ENCODE measurements at places on chromosomes 7 and 10. TPM values are rescaled to one million over a fixed set of nuclear protein-coding genes. Genes with fewer than 3 reads are reported as not detected.

GRCh38 chr7:2544541-2545188, 10.7 kb downstream of the BRAT1 start:
- no peak overlapping the region for H3K27ac ChIP-seq
- H3K4me1 ChIP-seq, result no peaks in the 10 kb centered on the region

DNA sequence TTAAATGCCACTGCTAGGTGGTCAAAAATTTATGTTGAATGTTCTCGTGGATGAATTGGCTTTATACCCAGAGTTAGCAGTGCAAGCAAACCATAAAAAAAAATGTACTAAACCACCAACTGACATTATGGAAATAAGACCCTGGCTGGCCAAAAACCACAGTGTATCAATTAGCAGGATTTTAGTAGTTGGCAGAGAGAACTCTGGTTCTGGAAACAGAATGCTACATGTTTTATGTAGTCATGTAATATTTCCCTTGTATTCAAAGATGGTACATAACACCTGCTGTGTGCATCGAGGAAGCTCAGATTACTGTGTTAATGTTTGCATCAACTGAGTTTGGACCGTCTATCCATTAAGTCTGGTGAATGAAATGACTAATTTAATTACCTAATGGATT, 618.5 kb downstream of the CCSER2 start:
- H3K4me1 ChIP-seq, result no peaks in the 10 kb centered on the region
- H3K27ac ChIP-seq, result no peak overlapping the region
- H3K36me3 ChIP-seq, result no peaks in the 10 kb centered on the region

- no peak for DNase-seq
- no peak overlapping the region for H3K4me3 ChIP-seq
- no peak overlapping the region for H3K27ac ChIP-seq
- no peaks in the 10 kb centered on the region for H3K36me3 ChIP-seq
- no peaks in the 10 kb centered on the region for H3K4me1 ChIP-seq
- no peaks in the 10 kb centered on the region for H3K27me3 ChIP-seq
Observed at GRCh38 chr10:61834519-61834918, 67.0 kb upstream of the ARID5B start.

- H3K36me3 ChIP-seq, result no peaks in the 10 kb centered on the region
- H3K27ac ChIP-seq, result no peak overlapping the region
- no peak overlapping the region for H3K4me3 ChIP-seq
- DNase-seq, result peak; percentile 48
- H3K4me1 ChIP-seq, result peaks cover 7% of the 10 kb centered on the region
Observed at GRCh38 chr10:129531195-129531968, 64.3 kb downstream of the MGMT start.

GRCh38 chr10:75111907-75112679, 637 bp downstream of the SAMD8 start:
- peak overlapping the region; percentile 98 for H3K4me3 ChIP-seq
- peak; percentile 80 for DNase-seq
- H3K27me3 ChIP-seq, result no peaks in the 10 kb centered on the region

DNA sequence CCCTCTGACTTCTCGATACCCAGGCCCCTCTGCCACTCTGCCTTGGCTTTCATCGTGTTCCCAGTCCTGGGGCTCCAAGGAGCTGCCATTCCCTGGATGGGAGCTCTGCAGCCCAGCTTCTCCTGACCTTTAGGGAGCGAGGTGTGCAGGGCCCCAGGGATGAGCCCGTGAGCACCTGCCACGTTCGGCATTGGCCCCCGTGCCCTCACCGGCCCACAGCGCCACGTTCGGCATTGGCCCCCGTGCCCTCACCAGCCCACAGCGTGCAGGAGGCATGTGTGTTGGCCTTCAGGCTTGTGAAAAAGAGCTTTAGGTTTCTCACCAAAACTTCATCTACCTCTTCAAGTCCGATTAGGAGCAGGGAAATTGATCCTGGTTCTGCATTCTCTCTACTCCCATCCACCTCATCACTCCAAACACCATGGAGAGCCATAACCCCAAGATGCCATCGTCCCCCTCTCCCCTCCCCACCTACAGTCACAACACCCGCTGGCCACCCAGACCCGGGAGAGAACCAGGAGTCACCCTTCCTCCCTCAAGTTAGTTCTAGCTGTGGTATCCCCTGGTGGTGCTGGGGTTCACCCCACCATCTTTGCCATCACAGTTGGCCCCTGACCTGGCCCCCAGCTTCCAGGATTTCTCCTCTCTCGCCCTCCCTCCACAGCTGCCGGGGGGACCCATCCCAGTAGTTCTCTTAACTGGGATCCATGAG, 119.4 kb upstream of the NPS start:
- H3K27ac ChIP-seq, result no peak overlapping the region
- no peak overlapping the region for H3K4me3 ChIP-seq
- DNase-seq, result no peak
- H3K36me3 ChIP-seq, result no peaks in the 10 kb centered on the region

- no peaks in the 10 kb centered on the region for H3K36me3 ChIP-seq
- no peak overlapping the region for H3K4me3 ChIP-seq
- no peaks in the 10 kb centered on the region for H3K27me3 ChIP-seq
- DNase-seq, result no peak
- H3K4me1 ChIP-seq, result peaks cover 8% of the 10 kb centered on the region
Observed at GRCh38 chr10:10919976-10920375, 97.7 kb upstream of the CELF2 start.

- H3K4me1 ChIP-seq, result no peaks in the 10 kb centered on the region
- no peak for DNase-seq
Observed at GRCh38 chr7:80548840-80549530, 37.1 kb upstream of the GNAT3 start.

DNA sequence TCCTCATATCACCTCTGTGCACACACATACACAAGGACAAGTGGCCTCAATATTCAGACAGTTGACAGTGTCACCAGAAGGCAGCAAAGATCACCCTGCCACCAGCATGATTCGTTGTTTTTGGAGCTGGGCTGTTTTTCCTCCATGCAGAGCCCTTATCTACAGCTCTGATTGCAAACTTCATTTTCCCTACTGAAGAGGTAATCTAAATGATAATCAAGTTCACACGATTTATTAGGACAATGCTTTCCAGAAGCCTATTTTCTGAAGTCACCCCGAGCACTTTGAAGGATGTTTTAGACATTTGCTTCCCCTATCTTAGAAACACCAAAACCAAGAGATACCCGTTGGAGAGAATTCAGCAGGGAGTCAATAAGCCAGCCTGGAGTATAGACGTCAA, 46.0 kb upstream of the ADAM12 start:
- H3K27ac ChIP-seq, result no peak overlapping the region
- no peak for DNase-seq
- no peaks in the 10 kb centered on the region for H3K36me3 ChIP-seq
- H3K4me1 ChIP-seq, result no peaks in the 10 kb centered on the region
- no peaks in the 10 kb centered on the region for H3K27me3 ChIP-seq
- no peak overlapping the region for H3K4me3 ChIP-seq

GRCh38 chr7:123271231-123271630, 71.5 kb upstream of the SLC13A1 start:
- no peak overlapping the region for H3K4me3 ChIP-seq
- DNase-seq, result no peak
- no peak overlapping the region for H3K27ac ChIP-seq
- H3K27me3 ChIP-seq, result no peaks in the 10 kb centered on the region
- H3K4me1 ChIP-seq, result no peaks in the 10 kb centered on the region
- no peaks in the 10 kb centered on the region for H3K36me3 ChIP-seq

DNA sequence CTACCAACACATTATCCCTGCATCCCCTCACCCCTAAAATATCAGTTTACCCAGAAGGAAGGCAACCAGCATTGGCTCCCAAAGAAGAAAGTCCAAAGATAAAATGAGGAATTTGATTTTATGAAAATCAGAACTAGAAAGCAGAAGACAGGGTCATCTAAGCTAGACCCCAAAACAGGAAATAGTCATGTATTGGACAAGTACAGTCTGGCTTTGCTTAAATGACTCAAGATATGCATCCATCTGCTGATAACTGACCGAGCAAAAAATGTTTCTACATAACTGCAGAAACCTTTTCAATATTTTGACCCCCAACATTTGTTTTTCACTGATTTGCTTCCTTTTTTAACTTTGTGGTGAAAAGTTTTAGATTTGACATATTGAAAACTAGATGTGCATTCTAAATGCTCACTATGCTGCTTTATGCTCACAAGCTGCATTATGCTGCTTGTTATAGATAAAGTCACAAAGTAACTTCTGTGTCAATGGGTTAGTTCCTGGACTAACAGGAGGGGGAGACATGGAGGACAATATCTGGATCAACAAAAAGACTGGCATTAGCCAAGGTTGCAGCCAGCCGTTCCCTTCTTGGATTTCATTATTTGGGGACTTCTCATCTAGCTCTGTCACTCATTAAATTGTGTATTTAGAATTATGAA, 227.0 kb downstream of the INHBA start:
- no peaks in the 10 kb centered on the region for H3K36me3 ChIP-seq
- H3K4me1 ChIP-seq, result no peaks in the 10 kb centered on the region
- H3K27ac ChIP-seq, result no peak overlapping the region
- no peaks in the 10 kb centered on the region for H3K27me3 ChIP-seq

DNA sequence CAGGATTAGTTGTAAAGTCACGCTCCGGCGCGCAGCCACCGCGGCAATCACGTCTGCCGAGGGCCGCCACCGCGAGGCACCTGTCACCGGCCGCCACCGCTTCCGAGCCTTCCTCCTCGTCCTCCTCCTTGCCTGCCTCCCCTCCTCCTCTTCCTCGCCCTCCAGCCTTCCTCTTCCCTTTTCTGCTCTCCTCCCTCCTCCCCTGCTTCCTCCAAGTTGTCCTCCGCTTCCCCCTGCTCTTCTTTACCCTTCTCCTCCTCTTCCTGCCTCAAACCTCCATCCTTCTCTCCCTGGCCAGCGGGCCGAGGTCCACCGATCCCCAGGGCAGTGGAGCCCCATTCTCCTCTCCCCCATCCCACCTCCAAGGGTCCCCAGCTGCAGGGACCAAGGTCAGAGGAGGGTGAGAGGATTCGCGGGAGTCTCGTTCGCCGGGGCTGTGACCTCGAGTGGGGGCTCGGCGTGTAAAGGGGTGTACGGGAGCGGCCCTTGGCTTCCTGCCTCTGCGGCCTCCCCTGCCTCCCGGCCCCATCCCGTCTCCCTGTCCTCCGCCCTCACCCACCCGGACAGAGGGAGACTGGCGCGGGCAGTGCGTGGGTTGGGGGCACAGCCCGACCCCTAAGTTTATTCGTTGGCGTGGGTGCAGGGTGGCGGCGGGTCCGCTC, 89.5 kb upstream of the PAX2 start:
- peaks cover 91% of the 10 kb centered on the region for H3K27me3 ChIP-seq
- peaks cover 36% of the 10 kb centered on the region for H3K4me1 ChIP-seq
- no peaks in the 10 kb centered on the region for H3K36me3 ChIP-seq
- no peak overlapping the region for H3K27ac ChIP-seq

DNA sequence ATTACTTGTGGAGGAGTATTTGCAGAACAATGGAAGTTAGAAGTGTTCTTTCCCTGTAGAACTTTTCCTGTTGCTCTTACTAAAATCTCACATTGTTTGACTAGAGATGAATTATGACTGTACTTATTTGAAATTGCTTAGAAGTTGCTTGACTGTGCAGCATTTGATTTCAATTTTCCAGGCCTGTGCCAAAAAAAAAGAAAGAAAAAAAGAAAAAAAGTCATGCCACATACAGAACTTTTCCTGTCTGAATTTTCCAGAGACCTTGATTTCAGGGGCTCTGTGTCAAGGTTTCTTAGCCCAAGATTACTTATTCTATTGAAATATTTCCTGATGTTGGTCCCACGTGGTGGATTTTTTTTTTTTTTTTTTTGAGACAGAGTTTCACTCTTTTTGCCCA, 3.5 kb upstream of the FAM171A1 start:
- H3K27ac ChIP-seq, result no peak overlapping the region
- no peak for DNase-seq
- H3K36me3 ChIP-seq, result no peaks in the 10 kb centered on the region
- no peak overlapping the region for H3K4me3 ChIP-seq

DNA sequence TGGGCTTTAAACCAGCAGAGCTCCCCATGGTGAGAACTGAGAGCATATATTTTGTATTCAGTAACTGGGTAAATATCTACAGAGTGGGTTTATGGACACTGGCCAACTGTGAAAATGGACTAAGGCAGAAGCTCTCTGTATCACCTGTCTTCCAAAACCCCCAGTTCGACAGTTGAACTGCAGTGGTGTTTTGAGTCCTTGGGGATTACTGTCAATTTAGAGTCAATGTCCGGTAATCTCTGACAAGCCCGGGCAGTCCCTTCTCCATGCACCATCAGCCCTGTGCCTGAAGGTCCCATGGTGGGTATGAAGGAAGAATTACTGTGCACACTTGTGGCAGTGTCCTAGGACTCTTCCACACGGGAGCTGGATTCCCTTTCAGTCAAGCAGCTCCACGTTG, 235.0 kb downstream of the CCSER2 start:
- H3K4me1 ChIP-seq, result peaks cover 15% of the 10 kb centered on the region
- no peaks in the 10 kb centered on the region for H3K27me3 ChIP-seq
- DNase-seq, result no peak
- H3K4me3 ChIP-seq, result no peak overlapping the region

DNA sequence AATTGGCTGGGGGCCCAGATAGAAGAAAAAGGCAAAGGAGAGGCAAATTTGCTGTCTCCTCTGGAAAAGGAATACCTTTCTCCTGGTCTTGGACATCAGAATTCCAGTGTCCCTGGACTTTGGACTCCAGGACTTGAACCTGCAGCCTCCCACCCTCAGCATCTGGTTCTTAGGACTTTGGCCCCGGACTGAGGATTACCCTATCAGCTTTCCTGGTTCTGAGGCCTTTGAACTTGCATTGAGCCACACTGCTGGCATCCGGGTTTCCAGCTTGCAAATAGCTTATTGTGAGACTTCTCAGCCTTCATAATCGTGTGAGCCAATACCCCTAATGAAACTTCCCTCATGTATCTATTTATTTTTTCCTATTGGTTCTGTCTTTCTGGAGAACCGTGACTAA, 68.3 kb downstream of the DNAH11 start:
- H3K27ac ChIP-seq, result no peak overlapping the region
- H3K27me3 ChIP-seq, result no peaks in the 10 kb centered on the region
- no peaks in the 10 kb centered on the region for H3K36me3 ChIP-seq
- no peak overlapping the region for H3K4me3 ChIP-seq

GRCh38 chr7:156783864-156784263, 109.1 kb downstream of the LMBR1 start:
- no peak for DNase-seq
- no peak overlapping the region for H3K27ac ChIP-seq
- no peaks in the 10 kb centered on the region for H3K4me1 ChIP-seq
- no peaks in the 10 kb centered on the region for H3K36me3 ChIP-seq

- no peaks in the 10 kb centered on the region for H3K36me3 ChIP-seq
- no peak overlapping the region for H3K4me3 ChIP-seq
- H3K4me1 ChIP-seq, result no peaks in the 10 kb centered on the region
- peaks cover 36% of the 10 kb centered on the region for H3K27me3 ChIP-seq
- H3K27ac ChIP-seq, result no peak overlapping the region
Observed at GRCh38 chr7:108009873-108010272, 6.9 kb upstream of the LAMB1 start.

Gene KIFBP
- total RNA-seq, result 27.3 TPM

Gene GOLGA7B
- total RNA-seq, result 0.09 TPM

All from neural progenitor cell (in vitro differentiated cells).